ENCODE measurements at places on chromosomes 6 and 20.

DNA sequence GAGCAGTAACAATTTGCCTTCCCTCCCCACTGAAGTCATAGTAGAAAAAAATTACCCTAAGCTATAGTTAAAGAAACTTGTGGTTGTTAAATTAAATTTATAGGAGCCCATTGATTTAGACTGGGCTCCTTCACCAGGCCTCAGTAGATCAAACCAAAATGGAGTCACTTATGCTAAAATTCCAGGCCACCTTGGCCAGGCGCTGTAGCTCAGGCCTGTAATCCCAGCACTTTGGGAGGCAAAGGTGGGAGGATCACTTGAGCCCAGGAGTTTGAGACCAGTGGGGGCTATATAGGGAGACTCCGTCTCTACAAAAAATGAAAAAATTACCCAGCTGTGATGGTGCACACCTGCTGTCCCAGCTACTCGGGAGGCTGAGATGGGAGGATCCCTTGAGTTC, 15.0 kb upstream of the GMNN start:
- DNase-seq: no peak

DNA sequence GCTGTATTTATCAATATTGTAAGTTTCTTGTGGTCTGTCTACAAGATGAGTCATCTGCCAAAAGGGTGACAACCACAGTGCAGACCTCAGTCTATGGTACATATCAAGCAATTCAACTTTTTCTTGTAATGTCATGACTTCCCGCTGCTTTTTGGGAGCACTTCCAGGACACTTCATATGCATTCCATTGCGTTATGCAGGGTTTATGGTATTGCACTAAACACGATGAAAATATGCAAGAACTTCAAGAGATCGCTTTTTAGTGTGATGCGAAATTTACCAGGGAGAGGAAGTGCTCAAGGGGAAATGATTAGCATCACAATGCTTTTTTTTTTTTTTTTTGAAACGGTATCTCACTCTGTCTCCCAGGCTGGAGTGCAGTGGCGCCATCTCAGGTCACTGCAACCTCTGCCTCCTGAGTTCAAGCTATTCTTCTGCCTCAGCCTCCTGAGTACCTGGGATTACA, 166.5 kb downstream of the TFAP2A start:
- DNase-seq: no peak

DNA sequence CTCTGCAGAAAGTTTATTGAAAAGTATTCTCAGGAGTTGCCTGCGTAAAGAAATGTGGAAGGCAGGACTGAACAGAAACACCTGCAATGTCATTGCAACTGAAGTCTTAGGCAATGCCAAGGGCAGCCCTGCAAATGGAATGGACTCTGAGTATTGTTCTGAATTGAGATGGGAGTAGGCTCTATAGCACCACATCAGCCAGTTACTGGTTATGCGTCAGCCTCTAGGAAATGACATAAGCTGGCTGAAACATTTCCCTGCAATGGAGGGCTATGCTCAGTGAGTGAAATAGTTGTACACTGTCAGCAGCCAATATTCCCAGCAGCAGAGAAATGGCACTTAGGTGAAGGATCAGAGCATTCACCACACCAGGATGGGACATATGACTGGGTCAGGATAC, 13.8 kb upstream of the GJE1 start:
- DNase-seq: no peak

DNA sequence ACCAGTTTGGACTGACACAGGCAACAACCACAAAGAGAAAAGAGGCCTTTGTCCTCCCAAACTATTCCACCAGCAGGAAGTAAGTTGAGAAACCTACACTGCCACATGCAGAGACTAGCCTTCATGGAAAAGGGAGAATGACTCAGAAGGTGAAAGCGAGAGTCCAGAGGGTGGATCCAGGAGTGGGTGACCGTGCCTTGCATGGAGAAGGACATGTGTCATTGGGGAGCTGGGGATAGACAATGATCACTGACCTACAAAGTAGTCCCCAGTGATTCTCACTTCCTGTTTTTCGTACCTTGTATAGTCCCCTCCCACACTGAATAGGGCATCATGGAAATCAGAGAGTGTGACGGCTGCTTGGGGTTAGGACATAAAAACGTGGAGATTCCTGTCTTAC, 91.9 kb downstream of the MYLK4 start:
- DNase-seq: no peak

- DNase-seq: no peak
Measured at GRCh38 chr6:90311569-90311968, 14.9 kb upstream of the BACH2 start.

GRCh38 chr6:47135772-47136171, 93.6 kb upstream of the ADGRF1 start:
- no peak for DNase-seq
